Ureter (tissue), 1 donor: ENCODE measurements at places on chromosomes 1 and 21. TPM values are rescaled to one million over a fixed set of nuclear protein-coding genes. Genes with fewer than 3 reads are reported as not detected.

The SLC25A44 gene
- total RNA-seq = 24.7 TPM

The B3GALT5 gene
- 21.9 TPM for total RNA-seq

The ESPN gene
- 6.2 TPM for total RNA-seq

The NEGR1 gene
- total RNA-seq = 10.0 TPM

The ANKRD35 gene
- total RNA-seq = 4.2 TPM

The EVI5 gene
- 37.7 TPM for total RNA-seq

The TNN gene
- not detected for total RNA-seq

The SPRTN gene
- total RNA-seq = 10.9 TPM

The IL6R gene
- 12.5 TPM for total RNA-seq

The RXFP4 gene
- not detected for total RNA-seq

The TAL1 gene
- 3.2 TPM for total RNA-seq

The AGBL4 gene
- 0.21 TPM for total RNA-seq

The SYPL2 gene
- total RNA-seq = 2.0 TPM

The JAM2 gene
- 17.4 TPM for total RNA-seq

The HTR6 gene
- total RNA-seq = not detected

The AK5 gene
- total RNA-seq = 1.9 TPM

The OLFML2B gene
- total RNA-seq = 3.4 TPM

The PLA2G2F gene
- 19.2 TPM for total RNA-seq

The KAZN gene
- 40.6 TPM for total RNA-seq

The PPOX gene
- total RNA-seq = 26.8 TPM

The PKNOX1 gene
- 34.5 TPM for total RNA-seq

The ENO1 gene
- 726 TPM for total RNA-seq

The MXRA8 gene
- 41.9 TPM for total RNA-seq

The VPS26C gene
- 53.6 TPM for total RNA-seq

The RAB7B gene
- total RNA-seq = 11.7 TPM

The SLFNL1 gene
- 0.68 TPM for total RNA-seq

The LCE3E gene
- total RNA-seq = not detected

The GJB5 gene
- 8.5 TPM for total RNA-seq

The TENT5C gene
- total RNA-seq = 9.8 TPM

The NCAM2 gene
- 3.7 TPM for total RNA-seq

The AGL gene
- total RNA-seq = 26.4 TPM

The CA6 gene
- total RNA-seq = not detected

The EPHA2 gene
- total RNA-seq = 58.9 TPM

The S100A8 gene
- total RNA-seq = 31.6 TPM

The TPTE gene
- total RNA-seq = not detected

The CHODL gene
- total RNA-seq = 1.1 TPM

The TLCD4 gene
- total RNA-seq = 18.2 TPM

The MAP1LC3C gene
- not detected for total RNA-seq

The ANXA9 gene
- 39.7 TPM for total RNA-seq

The CDC20 gene
- total RNA-seq = 2.0 TPM

The C8A gene
- 0.16 TPM for total RNA-seq

The UBE2U gene
- not detected for total RNA-seq

The ELOVL1 gene
- 135 TPM for total RNA-seq

The WNT4 gene
- 3.7 TPM for total RNA-seq

The MTARC1 gene
- total RNA-seq = 29.0 TPM

The OR2T33 gene
- not detected for total RNA-seq

The KRTAP11-1 gene
- not detected for total RNA-seq

The CFHR4 gene
- not detected for total RNA-seq

The OVAAL gene
- not detected for total RNA-seq

The EYA3 gene
- total RNA-seq = 31.6 TPM

The CRABP2 gene
- 229 TPM for total RNA-seq

The FAM43B gene
- 0.52 TPM for total RNA-seq

The ATP1A4 gene
- 16.5 TPM for total RNA-seq

The MYOG gene
- total RNA-seq = not detected

The RNU1-3 gene
- 1,626 TPM for total RNA-seq

The KCNJ9 gene
- not detected for total RNA-seq

The DCST1 gene
- not detected for total RNA-seq

The C1orf141 gene
- not detected for total RNA-seq
